T47D (cell line): ENCODE measurements at places on chromosomes 7 and 10.
A peak's percentile ranks its signal among the peaks of the same experiment; 100 is the strongest.

- no peak for DNase-seq
Measured at GRCh38 chr10:52447931-52448353, 133.9 kb downstream of the DKK1 start.

DNA sequence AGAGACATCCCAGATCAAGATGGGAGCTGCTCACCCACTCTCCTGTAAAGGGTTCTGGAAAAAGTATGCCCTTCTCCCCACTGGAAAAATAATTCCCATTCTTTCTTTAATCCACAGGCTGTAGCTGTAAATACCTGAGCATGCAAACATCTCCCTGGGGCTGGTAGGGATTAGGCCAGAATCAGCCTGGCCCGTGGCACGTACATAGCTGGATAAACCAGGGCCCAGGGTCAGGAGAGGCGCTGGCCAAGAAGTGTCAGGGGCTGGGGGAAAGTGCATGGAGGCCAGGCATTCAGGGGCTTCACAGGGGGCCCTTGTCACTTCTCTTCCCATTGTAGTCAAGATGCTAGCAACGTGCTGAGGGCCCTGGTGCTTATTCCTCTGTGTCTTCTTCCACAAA, 30.7 kb upstream of the AQP1 start:
- peak; percentile 43 for DNase-seq

DNA sequence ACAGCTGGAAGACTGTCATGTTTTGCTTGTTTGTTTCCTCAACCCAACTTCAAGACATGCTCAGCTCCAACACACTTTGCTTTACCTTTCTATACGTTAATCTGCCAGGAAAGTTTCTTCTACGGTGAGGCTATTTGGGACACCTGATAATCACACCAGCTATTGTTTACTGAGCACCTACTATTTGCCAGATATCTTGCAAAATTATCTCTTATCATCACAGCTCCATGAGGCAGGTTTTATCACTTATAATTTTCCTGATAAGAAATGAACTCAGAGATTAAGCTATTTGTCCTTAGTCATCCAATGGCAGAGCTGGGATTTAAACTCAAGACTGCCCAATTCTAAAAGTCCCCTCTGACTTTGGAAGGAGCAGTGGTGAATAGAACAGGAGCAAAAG, 117.4 kb downstream of the CREB5 start:
- no peak for DNase-seq

- DNase-seq, result no peak
Measured at GRCh38 chr10:109902992-109903947, 20.0 kb downstream of the XPNPEP1 start.

DNA sequence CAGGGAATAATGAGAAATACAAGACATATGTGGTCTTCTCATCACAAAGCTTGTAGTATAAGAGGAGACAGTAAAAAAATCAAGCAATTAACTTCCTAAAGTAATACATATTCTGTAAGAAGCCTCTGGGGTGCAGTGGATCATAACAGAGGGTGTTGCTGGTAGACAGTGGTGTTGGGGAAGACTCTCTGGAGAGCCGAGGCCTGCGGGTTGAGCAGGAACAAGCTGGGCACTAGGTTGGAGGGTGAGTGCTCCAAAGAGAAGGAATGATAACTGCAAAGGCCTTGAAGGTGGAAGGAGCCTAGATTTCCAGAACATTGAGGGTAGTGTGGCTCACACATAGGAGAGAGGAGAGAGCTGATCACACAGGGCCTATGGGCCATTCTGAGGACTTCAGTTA, 1.5 kb downstream of the GIMAP4 start:
- no peak for DNase-seq

DNA sequence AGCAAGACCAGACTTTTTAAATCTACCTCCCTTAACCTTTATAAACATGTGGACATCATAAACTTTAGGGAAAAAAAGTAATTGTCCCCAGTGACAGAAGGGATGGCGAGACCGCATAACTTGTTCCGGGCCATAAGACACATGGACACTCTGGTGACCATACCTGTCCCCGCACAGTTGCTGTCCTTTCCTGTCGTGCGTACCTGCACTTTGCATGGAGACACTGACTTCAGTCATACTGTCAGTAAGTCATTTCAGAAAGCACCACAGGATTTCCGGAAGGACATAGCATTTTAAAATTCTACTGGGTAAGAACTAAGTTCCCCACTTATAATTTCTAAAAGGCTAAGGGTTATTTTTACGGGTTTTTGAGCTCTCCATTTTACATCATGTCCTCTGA, 120.9 kb downstream of the CREB5 start:
- no peak for DNase-seq

DNA sequence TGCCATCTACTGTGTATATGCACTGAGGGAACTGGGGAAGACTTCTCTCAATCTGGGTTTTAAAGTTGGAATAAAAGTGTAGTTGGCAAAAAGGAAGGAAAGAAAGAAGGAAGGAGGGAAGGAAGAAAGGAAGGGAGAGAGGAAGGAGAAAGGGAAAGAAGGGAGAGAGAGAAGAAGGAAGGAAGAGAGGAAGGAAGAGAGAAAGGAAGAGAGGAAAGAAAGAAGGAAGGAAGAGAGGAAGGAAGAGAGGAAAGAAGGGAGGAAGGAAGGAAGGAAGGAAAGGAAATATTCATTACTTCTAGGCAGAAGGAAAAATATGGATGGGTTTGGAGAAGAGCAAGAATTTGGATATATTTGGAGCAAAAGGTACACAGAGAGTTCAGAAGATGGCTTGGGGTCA, 343.6 kb upstream of the AUTS2 start:
- no peak for DNase-seq

DNA sequence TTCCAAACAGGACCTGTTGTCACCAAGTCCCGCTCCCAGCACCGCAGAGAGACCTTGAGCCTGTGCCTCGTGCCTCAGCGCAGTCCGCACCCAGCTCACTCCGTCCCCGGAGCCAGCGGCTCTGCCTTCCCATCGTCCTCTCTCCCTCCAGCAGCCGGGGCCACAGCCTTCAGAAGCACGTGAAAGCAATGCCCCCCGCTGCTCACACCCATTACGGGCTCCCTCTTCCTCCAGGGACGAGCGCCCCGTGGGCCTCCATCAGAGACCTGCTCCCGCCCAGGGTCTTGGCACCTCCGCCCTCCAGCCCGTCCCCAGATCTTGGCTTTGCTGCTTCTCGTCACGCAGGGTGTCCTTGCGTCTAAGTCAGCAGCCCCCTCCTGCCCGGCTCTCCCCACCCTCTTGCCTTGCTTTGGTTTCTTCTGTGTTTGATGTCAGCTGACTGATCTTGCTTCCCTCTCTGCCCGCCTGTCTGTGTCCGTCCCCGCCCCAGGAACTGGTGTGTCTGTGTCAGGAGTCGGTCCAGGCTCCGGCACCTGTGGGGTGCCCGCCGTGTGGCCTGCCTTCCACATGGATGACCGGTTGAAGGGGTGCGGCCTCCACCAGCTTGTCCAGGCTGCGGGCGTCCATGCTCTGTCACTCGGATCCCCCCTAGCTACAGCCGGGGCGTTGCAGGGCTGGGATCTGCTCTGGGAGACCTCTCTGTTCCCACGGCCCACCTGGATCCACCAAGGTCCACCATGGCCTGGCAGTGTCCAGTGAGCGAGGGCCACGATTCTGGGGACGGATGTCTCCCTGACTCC, 61.9 kb downstream of the FOXL3 start:
- no peak for DNase-seq

GRCh38 chr7:32167256-32167655, 97.0 kb upstream of the PDE1C start:
- DNase-seq, result no peak

DNA sequence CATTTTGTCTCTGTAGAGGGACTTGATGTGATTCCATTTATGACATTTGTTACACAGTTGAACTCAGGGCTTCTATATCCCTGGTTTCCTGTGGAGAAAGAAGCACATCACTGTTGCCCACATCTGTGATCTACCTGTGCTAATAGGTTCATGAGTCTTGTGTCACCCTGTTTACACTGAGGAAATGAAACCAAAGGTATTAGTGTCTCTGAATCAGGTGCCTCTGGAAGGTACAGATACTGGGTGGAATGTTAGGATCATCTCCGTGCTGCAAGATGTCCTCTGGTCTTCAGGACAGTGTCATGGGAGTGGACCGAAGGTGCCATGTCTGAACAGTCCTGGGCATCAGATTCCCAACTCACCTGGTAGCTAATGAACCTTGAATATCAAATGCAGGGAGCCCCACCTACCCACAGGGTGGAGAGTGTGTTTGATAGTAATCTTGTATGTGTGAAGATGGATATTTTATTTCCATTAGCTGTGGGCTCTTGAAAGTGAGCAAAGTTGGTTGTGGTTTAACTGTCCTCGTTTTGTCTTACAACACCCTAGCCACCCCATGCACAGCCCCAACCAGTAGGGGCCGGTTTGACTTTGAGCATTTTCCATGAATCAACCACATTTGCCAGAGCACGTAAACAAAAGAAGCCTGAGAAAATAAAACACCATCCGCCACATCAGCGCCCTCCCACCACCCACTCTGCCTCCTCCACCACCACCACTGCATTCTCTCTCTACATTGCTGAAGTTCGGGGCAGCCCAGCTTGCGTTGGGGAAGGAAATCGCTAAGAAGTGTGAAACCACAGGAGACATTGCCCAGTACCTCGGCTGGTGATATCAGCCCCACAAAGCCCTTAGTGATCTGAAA, 40.7 kb downstream of the TARP start:
- no peak for DNase-seq

DNA sequence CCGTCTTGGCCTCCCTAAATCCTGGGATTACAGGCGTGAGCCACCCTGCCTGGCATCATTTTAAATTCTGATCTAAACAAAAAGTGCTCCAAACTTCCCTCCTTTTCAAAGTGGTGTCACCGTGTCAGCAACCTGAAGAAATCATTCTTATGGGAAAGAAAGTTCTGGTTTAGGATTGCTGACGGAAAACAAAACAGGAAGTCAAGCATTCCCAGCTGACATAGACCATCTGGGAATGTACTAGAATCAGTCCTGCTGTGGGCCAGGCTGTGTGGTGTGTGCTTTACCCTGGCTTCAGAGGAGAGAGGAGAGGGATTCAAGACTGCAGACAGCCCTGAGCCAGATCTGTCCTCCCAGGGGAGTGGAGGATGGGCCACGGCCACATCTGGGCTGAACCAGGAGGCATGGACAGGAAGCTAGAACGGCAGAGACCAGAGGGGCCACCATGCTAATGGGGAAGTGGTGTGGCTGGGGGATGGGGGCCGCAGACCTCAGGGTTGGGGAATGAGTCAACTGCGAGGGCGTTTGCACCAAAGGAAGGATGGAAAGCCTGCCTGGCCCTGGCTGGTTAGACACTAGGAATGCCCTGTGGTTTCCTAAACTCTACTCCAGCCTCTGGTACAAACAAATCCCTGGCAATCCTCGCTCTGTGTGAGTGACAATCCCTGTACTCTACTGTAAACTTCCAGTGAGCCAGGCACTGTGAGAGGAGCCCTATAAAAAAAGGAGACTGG, 16.7 kb upstream of the CLIP2 start:
- DNase-seq, result no peak

GRCh38 chr7:53504914-53505313, 469.5 kb downstream of the POM121L12 start:
- no peak for DNase-seq

- no peak for DNase-seq
Measured at GRCh38 chr7:150958597-150958996, 19.5 kb downstream of the KCNH2 start.

DNA sequence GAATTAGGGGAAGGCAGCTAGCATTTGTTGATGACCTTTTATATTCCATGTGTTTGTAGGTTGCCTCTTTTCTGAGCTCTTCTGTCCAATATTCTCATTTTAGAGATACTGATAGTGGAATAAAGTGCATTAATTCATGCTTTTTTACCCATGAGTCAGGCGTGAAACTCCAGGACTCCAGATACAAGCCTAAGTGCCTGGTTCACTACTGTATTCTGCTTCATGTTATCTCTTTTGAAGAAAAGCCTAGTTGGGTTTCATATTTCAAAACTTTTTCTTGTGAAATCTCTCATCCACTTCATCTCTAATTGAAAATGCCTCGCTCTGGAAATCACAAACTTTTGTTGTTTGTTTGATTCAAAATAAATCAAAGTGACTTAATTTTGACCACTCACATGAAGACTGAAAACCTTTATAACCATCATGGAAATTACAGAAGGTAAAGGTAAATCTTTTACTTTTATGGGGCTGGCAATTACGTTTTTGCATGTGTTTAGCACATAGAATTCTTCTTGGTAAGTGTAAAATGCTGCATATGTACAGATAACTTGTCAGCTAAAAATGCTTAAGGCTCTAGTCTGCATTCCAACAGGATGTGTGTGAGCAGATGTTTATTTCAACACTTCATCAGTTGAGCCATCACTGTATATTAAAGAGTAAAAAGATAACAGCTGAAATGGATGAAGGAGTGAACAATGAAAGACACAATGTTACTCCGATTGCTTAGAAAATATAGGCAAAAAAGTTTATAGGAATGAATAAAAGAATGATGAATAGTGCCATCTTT, 961.8 kb upstream of the CELF2 start:
- DNase-seq, result no peak

DNA sequence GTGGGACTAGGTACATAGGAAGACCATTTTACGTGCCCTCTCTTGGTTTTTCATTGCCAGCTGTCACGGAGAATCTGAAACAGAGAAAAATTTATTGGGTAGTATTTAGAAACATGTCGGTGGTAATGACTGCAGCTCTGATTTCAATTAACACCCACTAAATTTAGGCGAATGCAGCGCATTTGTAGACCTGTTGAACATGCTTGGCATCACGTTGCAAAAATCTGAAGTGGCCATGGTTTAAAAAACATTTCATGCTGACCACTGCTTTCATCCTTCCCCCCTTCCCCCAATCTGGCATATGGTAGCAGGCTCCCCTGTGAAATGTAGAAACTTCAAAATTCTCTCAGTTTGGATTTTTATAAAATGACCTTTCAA, 34.0 kb downstream of the LRMDA start:
- no peak for DNase-seq

- DNase-seq, result no peak
Measured at GRCh38 chr7:66326501-66327215, 121.5 kb downstream of the TPST1 start.

- peak; percentile 57 for DNase-seq
Measured at GRCh38 chr10:74888962-74889661, 62.7 kb downstream of the KAT6B start.

- DNase-seq, result no peak
Measured at GRCh38 chr7:116449950-116450349, 49.6 kb upstream of the CAV2 start.

GRCh38 chr10:102668326-102669107, 24.2 kb downstream of the TRIM8 start:
- DNase-seq, result no peak
